ENCODE measurements at places on chromosomes 11 and 22. TPM values are rescaled to one million over a fixed set of nuclear protein-coding genes. Genes with fewer than 3 reads are reported as not detected.
A peak's percentile ranks its signal among the peaks of the same experiment; 100 is the strongest.

- peak; percentile 72 for DNase-seq
Observed at GRCh38 chr11:121534131-121535093, 81.6 kb upstream of the SORL1-AS1 start.

Gene APOA5
- total RNA-seq: not detected

Gene COMMD9
- 34.8 TPM for total RNA-seq

- no peak for DNase-seq
Observed at GRCh38 chr22:39665229-39665628, 94.7 kb downstream of the CACNA1I start.

DNA sequence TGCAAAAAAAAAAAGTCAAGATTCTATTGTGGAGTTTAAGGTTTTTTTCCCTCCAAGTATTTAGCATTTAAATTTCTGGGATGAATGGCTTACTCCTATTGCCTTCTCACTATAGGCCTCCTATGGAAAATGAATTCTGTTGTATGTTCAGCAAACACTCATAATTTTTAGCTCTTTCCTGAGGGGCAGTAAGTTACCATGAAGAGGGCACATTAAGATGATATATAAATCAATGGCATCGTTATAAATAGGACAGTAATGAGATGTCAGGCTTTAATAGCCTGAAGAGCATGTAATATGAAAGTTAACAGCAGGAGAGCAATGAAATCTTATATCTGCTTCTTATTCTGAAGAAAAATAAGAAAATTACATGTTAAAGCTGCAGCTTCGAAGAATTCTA is 32.9 kb downstream of the C11orf87 start:
- DNase-seq: no peak

DNA sequence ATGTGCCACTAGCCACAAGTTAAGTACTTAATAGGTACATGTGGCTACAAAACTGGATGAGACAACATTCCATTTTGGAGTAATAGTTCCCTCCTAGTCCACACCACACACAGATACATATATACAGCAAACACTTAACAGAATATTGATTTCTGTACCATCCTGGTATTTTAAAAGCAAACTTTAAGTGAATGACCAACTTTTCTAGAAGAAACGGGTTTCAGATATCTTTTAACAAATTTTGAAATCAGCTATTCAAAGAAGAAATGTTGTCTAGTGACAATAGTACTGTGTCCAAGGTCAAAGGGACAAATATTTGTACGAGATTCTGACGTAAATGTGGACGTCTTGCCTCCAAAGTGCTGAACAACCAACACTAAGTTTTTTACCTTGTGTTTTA is 12.3 kb upstream of the CARD16 start:
- DNase-seq: no peak

DNA sequence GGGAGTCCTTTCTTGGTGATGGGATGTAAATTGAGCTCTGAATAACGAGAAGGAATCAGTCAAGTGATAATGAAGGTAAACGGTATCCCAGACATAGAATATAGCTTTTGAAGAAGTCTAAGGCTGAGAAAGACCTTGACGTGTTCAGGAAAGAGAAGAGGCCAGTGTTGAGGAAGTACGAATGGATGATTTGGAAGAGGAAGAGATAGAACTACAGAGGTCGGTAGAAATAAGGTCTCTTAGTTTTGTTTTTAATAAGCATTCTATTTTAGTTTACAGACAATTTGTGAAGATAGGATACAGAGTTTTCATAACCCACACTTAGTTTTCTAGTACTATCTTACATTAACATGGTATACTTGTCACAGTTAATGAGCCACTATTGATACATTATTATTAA is 1598.1 kb downstream of the FAM181B start:
- no peak for DNase-seq

DNA sequence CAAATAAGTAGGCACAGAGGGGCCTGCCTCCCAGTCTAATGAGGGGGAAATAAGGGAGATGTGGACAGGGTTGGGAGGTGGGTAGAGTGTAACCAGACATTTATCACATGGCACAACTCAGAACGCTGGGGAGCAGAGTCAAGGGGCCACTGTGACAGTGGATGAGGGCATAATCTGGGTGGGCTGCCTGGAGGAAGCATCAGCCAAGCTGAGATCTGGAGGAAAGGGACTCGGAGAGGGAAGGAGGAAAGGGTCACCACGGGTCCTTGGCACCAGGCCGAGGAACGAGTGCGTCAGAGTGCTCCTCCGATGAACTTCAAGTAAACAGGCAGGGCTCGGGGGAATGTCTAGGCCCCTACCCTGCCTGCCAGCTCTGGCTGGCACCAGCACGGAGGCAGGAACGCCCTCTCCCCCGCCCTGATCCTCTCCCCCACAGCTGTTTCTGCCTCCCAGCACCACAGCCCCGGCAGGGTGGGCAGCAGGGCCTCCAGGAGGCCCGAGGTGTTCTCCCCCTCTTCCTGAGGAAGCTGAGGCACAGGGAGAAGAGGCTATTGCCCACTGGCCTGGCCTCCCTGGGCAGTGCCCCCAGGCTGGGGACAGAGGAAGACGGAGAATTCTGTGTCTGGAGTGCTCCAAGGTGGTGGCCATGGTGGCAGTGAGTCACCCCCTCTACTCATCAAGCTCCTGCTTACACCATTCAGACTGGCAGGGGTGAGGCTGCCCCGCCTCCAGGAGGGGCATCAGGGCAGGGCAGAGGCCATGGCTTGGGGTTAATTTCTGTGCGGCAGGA is 4.2 kb downstream of the ALDH3B1 start:
- DNase-seq: no peak

GRCh38 chr11:134939905-134940304 is 527.9 kb upstream of the B3GAT1 start:
- DNase-seq: no peak

DNA sequence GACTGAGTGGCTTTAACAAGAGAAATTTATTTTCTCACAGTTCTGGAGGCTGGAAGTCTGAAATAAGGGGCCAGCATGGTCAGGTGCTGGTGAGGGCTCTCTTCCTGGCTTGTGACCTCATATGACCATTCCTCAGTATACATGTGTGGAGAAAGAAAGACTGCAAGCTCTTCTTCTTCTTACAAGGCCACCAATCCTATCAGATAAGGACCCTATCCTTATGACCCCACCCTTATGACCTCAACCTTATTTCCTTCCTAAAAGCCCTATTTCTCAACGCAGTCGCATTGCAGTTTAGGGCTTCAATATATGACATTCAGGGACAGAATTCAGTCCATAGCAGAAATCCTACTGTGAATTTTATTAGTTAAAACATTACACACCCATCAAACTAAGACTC is 124.4 kb upstream of the RAG2 start:
- no peak for DNase-seq

DNA sequence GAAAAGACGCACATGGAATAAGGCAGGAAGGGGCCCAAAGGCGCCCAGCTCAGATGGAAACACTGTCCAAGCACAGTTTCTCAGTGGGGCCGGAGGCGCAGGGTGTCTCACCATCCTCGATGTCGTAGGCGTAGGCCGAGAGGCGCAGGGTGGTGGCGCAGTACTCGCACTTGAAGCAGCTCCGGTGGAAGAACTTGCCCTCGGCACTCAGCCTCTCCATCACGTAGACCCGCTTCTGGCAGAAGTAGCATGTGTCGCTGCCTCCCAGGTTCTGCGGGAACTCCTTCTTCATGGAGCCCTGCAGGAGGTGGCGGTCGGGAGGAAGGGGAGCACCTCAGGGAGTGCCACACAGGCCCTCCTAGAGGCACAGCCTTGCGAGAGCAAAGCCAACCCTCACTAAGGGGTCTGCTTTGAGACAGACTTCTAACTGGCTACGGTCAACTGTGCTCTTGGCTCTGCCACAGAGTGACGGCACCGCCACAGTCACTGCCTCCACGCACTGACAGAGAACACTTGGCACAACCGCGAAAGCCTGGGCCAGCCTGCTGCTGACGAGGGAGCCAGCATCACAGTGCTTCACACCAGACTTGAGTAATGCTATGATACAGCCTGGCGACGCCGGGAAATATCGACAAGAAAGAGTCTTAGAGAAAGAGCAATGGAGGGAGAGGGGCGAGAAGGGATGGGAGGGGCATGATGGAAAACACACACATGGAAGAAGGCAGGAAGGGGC is 97.6 kb upstream of the BID start:
- peak; percentile 88 for DNase-seq

GRCh38 chr11:62728171-62728988 is at the start of gene TTC9C:
Gene TTC9C (plus strand): TSS chr11:62728486. CDS start chr11:62728849, 363 bp downstream.
- DNase-seq: peak; percentile 90

Gene OR10A2
- total RNA-seq: not detected

Gene MS4A7
- 3.5 TPM for total RNA-seq

Gene IL17REL
- total RNA-seq: 0.27 TPM

Gene ADAMTS8
- total RNA-seq: 1.5 TPM

DNA sequence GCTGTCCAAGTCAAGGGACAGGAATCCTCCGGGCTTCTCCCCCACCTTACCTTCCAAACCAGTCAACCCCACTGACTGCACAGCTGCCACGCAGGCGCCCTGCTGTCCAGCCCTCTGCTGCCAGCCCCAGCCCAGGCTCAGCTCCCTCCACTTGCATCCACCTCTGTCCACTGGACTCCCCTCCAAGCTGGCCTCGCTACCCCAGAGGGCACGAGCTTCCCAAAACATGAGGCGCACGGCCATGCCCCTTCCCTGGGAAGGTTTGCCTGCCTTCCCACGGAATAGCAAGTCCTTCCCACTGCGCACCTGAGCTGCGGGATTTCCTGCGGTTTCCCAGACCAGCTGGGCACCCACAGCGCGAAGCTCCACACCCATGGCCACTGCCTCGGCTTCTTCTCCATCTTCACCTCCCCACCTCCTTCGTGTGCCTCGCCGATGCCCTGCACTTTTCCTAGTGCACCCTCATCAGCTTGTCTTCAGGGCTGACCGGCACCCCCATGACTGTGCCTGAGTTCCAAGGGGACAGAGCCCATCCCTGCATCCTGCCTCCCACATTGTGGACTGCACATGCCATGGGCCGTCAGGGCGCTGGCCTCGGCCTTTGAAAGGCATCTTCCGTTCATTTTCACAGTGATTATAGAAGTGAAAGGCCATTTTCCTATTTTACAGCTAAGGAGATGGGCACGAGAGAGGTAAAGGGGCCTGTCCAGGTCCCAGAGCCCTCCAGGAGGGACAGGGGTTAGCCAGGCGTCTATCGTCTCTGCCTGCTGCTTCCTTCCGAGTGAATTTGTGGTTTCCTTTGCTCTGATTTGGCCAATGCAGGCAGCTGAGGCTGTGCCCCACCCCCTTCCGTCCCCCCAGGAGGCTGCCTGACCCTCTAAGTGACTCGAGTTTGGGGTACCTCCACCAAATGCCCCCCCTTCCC is 16.4 kb downstream of the IFITM10 start:
- DNase-seq: no peak

Gene KRTAP5-4
- not detected for total RNA-seq

Gene GSTP1
- total RNA-seq: 129 TPM

- no peak for DNase-seq
Observed at GRCh38 chr11:129423426-129423825, 47.8 kb downstream of the BARX2 start.

Gene KCNK4
- 2.0 TPM for total RNA-seq

Gene MYRF
- 1.7 TPM for total RNA-seq

DNA sequence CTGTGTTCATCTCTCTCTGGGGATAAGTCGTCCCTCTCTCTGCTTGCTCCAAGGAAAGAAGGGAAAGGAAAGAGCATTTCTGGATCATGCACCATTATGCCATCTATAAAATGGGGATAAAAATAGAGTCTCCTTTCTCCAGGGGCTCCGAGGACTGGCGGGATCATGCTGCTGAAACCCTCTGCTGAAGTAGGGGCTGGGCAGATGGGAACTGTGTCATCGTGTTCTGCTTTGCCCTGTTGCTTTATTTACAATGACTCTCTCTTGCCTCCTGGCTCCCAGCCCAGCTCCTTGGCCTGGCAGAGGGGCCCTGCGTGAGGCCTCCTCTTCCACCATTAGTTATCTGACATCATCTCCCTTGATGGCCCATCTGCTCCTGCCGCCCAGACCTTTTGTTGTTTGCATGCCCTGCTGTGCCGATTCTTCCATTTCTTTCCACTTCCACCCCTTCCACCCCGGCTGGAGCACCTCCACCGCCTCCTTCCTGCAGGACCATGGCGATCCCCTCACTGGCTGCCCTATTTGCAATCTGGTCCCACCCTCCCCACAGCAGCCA is 200.9 kb downstream of the MYO18B start:
- peak; percentile 90 for DNase-seq

DNA sequence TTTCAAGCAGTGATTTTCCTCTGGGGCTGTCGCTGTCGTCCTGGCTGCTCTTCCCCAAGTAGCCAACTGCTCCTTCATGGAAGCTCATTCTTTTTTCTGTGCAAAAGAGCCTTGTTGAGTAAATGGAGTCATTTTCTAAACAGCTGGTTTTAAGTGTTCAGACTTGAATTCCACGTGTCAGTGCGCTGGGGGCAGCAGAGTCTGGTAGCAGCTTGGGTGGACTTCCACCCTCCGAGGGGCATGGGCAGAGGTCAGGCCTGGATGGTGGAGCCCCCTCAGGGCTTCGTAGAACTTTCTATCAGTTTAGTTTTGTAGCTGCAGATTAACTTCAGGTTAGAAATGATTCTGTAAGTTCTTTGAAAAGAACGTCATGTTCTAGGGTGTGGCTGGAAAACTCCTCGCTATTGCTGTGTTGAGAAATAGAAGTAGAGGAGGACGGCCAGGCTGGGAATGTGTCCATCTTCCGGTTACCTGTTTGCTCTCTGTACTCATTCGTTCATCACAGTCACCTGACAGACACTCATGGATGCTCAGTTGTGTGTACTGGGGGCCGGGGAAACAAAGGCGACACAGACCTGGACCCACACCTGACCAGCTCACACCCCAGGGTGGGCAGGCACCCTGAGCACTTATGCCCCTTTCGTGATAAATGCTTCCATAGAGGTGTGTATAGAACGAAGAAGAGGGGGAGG is 270.7 kb downstream of the TBC1D22A start:
- DNase-seq: no peak

DNA sequence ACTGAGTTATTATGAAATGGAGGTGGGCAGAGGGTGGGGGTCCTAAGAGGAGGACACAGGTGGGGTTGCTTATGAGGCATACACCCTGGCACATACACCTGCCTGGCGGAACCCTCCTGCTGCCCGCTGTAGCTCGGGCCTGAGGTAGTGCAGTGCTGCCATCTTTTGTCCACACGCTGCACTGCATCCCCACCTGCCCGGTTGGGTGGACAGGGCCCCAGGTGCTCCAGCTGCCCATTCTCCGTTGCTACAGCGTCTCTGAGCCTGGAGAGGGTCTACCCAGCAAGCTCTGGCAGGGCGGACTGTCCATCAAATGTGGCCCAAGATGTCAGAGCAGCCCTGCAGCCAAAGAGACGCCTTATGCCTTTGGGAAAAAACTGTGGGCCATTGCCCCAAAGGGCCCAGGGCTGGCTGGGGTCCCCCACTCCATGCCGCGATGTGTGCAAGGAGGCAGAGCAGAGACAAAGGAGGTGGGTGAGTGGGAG is 131.2 kb downstream of the BUD13 start:
- DNase-seq: peak; percentile 72

Gene C11orf21
- 0.27 TPM for total RNA-seq

- DNase-seq: no peak
Observed at GRCh38 chr11:119615003-119615881, 113.8 kb downstream of the NECTIN1 start.

Gene HEPACAM
- total RNA-seq: 12.4 TPM

Gene MAP6
- 92.6 TPM for total RNA-seq

- DNase-seq: no peak
Observed at GRCh38 chr11:33273656-33274055, 16.5 kb downstream of the HIPK3 start.

- no peak for DNase-seq
Observed at GRCh38 chr11:116211147-116211546, 561.6 kb downstream of the BUD13 start.

Gene CNGA4
- 0.36 TPM for total RNA-seq

GRCh38 chr11:72513411-72513810 is 79.1 kb upstream of the CLPB start:
- no peak for DNase-seq

- DNase-seq: no peak
Observed at GRCh38 chr22:45832180-45832579, 144.8 kb downstream of the WNT7B start.
